ENCODE measurements at places on chromosomes 3 and 15.
A peak's percentile ranks its signal among the peaks of the same experiment; 100 is the strongest.

- peak; percentile 29 for DNase-seq
These were observed 14.4 kb upstream of the C3orf80 start for GRCh38 chr3:160210799-160211221.

- no peak for DNase-seq
These were observed 20.0 kb downstream of the PLCL2 start for GRCh38 chr3:16904423-16905417.

- DNase-seq = no peak
These were observed 22.7 kb upstream of the PIAS1 start for GRCh38 chr15:68031404-68031803.

- DNase-seq = no peak
These were observed 309.6 kb downstream of the UACA start for GRCh38 chr15:70453766-70454165.

DNA sequence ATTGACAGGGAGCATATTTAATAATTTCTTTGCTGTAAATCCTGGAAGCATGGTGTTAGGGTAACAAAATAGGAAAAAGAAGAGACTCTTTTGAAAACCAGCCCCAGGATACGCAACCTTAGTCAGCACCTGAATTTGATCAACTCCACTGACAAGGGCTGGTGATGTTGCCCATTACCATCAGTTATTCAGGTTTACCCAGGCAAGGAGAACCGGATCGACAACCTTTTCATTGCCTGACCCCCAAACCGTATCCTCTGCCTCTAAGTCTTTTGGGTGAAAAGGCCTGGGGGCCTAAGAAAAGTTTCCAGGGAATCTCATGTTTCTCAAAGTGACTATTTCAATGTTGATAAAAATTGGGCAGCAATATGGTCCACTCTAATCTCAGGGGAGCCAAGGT lies 313.3 kb downstream of the KBTBD8 start:
- no peak for DNase-seq

GRCh38 chr3:14240366-14240765 lies 61.7 kb downstream of the LSM3 start:
- DNase-seq = no peak

DNA sequence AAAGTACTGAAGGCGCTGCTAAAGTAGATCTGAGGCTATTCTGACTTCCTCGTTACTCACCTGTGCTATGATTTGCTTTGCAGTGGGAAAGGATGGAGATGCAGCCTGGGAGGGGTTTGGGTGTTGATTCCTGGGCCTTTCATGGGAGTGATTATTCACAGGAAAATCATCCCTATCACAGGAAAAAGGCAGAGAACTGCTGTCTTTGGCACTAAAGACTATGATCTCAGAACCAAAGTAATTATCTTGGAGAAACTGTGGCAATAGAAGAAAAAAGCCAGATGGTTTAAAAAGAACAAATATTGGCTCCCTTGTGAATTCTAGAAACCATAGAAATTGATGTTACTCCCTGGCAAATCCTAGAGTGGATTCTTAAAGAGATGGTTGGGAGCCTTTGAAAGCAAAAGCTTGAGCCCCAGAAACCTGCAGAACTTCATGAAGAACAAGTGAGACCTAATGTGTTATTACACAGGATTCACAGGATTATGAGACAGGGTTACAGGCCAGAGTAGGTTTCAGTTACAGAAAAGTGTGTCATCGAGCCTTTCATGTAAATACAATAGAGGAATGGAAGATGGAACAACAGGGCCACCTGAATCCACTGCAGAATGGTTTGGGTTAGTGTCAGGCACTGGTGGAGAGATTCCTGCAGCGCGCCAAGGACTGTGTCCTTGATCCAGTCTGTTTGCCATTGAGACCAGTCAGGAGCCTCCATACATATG lies 85.7 kb downstream of the OXNAD1 start:
- DNase-seq = no peak

DNA sequence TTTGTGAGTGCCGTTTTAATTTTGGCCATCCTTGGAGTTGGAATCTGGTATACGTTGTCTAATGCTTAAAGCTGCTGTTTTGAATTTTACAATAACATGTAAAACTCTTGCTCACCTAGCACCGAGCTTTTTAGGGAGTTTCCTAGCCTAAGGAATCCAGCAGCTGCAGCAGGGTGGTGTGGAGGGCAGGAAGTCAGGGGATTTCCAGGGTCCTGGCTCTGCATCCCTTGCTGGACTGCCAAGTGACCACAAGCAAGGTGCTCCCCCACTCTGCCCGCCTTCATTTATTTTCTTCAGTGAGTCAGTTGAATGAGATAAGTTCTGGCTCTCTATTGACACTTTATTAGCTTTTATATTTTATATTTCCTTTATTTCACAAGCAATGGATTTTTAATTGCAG lies 113.7 kb downstream of the ATG7 start:
- no peak for DNase-seq

- DNase-seq = no peak
These were observed 164.8 kb upstream of the NUDT16 start for GRCh38 chr3:131216801-131217200.

GRCh38 chr3:136366289-136366688 lies 116.1 kb downstream of the PCCB start:
- DNase-seq = no peak

GRCh38 chr15:85379403-85380131 lies 836 bp upstream of the AKAP13 start:
- DNase-seq = peak; percentile 19

- DNase-seq = peak; percentile 26
These were observed 35.8 kb upstream of the CCDC80 start for GRCh38 chr3:112676659-112677234.

- DNase-seq = no peak
These were observed 397.5 kb downstream of the ZIC4 start for GRCh38 chr3:147008886-147009285.

DNA sequence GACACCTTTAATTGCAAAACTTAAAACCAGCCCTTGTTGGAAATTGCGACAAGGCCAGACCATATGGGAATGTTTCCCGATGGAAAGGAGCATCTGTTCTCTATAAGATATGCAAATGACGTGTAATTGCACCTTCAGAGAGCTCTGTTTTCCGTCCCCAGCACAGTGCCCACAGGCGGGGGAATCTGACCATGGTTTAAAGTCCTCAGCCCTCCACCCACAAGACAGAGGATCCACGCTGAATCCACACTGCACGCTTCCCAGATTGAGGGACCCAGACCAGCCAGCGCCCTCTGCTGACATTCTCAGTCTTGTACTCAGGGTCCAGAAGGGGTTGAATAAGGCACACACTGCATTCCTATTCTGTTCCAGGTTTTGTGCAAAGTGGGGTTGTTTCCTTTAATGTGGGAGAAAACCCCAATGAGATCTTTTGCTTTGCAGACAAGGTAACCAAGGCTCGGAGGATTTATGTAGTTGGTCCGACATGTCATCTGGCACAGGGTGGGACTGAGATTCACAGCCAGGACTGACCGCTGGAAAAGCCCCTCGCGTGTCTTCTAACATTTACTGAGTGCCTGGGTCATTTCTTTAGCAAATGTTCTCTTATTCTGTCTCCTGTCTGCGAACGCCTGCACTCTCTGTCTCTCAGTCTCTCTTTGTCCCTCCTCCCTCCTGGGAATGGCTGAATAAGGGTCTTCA lies 36.8 kb upstream of the KLHL25 start:
- peak; percentile 87 for DNase-seq

GRCh38 chr3:28294667-28295413 lies 53.4 kb downstream of the CMC1 start:
- no peak for DNase-seq

DNA sequence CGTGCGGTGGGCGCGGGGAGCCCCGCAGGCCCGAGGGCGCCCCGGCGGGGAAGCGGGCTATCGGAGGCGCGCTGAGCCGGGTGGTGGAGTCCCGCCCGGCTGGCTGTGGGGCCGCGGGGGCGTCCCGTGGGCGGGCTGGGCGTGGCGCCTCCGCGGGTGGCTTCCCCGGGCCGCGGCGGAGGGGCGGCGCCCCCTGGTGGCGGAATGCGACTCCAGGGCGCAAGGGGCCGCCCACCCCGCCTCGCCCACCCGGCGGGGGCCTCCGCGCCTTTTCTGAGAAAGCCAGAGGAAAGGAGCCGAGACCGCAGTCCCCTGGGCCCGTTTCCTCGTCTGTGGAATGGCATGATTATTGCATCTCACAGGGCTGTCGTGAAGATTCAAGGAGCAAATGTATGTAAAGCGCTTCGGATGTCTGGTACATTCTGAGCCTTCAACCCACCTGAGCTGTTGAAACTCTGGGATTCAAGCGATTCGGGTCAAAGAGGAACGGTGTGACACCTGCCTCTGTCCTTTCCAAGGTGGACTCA lies 31.9 kb upstream of the RAB6B start:
- DNase-seq = peak; percentile 54

GRCh38 chr3:31488475-31489017 lies 44.2 kb upstream of the STT3B start:
- no peak for DNase-seq

DNA sequence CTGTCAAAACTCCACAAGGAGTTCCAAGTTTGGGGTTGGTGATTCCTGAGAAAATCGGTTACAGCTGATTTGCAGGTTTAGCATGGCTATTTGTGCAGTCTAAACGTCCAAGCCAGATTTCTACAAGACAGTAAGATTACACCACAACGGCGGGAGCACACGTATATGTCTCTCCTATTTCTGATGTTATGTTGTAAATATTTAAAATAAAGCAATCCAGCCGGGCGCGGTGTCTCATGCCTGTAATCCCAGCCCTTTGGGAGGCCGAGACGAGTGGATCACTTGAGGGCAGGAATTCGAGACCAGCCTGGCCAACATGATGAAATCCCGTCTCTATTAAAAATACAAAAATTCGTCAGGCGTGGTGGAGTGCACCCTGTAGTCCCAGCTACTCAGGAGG lies 106.8 kb upstream of the IGF1R start:
- no peak for DNase-seq

GRCh38 chr15:51224428-51224827 lies 114.0 kb downstream of the CYP19A1 start:
- no peak for DNase-seq

DNA sequence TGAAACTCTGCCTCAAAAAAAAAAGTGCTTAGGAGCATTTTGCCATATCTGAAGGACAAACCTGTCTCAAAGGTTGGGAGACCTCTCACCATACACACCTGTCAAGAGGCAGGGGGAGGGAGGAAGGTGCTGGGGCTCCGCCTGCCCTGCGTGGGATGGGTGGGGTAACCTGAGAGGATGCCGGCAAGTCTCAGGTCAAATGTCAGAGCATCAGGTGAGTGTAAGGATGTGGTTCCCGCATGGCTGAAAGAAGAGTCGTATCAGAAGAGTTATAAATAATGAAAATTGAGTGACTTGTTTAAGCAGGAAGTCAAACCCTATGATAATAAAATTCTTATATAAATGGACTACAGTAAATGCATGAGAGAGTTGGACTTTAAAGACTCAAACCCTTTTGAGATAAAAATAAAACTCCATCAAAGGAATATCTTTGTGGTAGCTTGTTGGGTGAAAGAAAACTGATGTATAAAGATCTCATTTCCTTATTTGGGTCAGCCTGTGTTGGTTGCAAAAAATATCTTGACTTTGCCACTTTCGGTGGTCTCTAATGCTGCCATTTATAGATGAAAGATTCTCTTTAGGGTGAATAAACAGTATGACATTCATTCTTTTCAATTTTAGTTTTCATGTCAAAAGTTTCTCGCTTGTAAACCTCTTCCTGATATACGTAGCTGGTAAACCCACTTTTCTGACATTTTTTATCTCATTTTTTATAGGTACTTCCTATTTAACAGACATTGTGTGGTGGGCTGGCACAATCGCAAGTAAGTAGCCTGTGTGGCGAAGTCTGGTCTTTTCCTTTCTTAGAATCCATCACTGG lies 23.8 kb downstream of the NIPA1 start:
- no peak for DNase-seq

DNA sequence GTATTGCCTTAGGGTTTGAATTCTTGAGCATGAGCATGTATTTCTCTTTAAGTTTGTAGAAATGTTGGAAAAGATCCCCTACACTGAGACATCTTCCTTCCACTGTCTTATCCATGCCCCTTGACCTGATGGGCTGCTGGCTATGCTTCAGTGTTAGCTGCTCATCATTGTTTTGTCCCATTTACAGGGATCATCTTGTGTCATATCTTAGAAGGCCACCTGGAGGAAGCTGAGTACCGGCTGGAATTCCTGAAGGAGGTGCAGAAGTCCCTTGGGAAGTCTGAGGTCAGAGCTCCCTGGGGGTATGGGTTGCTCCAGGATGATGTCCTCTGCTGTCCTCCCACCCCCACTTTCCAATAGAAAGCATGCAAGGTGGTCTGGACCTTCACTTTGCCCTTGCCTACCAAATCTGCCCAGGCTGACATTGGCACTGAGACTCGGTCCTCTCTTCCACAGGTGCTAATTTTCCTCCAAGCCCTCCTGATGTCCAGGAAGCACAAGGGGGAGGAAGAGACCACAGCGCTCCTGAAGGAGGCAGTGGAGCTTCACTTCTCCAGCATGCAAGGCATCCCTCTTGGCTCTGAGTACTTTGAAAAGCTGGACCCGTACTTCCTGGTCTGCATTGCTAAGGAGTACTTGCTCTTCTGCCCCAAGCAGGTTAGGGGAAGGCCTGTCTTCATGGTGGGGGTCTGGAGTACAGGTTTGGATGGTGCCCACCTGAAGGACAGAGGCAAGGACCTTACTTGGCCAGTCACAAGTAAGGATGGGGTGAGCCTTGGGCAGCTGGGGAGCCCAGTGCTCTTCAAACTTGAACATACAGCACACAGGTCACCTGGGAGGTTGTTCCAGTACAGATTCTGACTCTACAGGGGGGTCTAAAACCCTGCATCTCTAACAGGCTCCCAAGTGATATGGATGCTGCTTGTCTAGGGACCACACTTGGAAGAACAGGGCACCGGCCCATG lies 17.7 kb downstream of the TTC21A start:
- peak; percentile 17 for DNase-seq

GRCh38 chr3:119585208-119585607 lies 5.9 kb downstream of the ADPRH start:
- DNase-seq = no peak

GRCh38 chr3:89434621-89435380 lies 327.4 kb downstream of the EPHA3 start:
- no peak for DNase-seq

GRCh38 chr3:194194051-194194756 lies 58.3 kb downstream of the HES1 start:
- DNase-seq = no peak

Data from NCI-H82 (cell line).